NCI-H345 (cell line): ENCODE measurements at places on chromosomes 3 and 15.

- DNase-seq: no peak
These were observed 24.8 kb downstream of the AKAP13 start for GRCh38 chr15:85404918-85405866.

- DNase-seq: no peak
These were observed 72.7 kb downstream of the IL1RAP start for GRCh38 chr3:190586631-190587011.

GRCh38 chr3:176776622-176777175 lies 420.6 kb downstream of the TBL1XR1 start:
- DNase-seq: peak; percentile 64

GRCh38 chr3:193563426-193563825 lies 8.7 kb upstream of the ATP13A4 start:
- no peak for DNase-seq

DNA sequence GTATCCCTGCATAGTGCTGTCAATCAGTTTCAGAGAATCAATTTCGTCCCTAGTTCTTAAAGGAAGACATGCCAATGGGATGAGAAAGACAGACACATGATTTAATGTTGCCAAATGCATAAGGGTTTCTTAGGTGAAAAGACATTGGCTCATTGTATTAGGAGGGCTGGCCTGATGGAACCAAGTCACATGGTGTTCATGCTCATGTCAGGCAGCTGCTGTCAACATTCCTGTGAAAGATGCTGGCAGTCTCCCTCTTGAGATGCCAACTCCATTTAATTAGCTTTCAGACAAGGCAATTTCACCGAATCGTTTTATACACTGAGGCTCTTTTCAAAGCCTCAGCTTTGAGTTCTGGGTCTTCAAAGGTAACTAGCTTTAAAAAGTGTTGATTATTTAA lies 16.1 kb upstream of the IL1RAP start:
- DNase-seq: no peak

GRCh38 chr3:195139876-195140240 lies 131.1 kb downstream of the XXYLT1 start:
- no peak for DNase-seq

DNA sequence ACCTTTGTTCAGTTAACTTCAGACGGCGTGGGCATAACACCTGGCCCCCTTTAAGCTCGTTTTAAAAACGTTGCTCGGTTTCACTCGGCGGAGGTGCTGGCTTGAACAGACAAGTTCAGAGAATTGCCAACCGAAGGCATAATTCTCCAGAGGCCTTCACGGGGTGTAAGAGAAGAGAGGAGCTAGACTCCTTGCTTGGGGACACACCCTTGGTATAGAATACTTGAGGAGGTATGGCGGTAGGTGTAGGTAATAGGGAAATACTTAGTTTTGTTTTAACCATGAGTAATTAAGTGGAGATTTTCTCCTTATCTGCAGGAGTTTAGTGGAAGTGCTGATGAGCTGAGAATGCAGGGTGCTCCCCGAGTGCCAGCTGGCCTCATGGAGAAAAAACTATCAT lies 921 bp downstream of the FBXL2 start:
- peak; percentile 31 for DNase-seq

DNA sequence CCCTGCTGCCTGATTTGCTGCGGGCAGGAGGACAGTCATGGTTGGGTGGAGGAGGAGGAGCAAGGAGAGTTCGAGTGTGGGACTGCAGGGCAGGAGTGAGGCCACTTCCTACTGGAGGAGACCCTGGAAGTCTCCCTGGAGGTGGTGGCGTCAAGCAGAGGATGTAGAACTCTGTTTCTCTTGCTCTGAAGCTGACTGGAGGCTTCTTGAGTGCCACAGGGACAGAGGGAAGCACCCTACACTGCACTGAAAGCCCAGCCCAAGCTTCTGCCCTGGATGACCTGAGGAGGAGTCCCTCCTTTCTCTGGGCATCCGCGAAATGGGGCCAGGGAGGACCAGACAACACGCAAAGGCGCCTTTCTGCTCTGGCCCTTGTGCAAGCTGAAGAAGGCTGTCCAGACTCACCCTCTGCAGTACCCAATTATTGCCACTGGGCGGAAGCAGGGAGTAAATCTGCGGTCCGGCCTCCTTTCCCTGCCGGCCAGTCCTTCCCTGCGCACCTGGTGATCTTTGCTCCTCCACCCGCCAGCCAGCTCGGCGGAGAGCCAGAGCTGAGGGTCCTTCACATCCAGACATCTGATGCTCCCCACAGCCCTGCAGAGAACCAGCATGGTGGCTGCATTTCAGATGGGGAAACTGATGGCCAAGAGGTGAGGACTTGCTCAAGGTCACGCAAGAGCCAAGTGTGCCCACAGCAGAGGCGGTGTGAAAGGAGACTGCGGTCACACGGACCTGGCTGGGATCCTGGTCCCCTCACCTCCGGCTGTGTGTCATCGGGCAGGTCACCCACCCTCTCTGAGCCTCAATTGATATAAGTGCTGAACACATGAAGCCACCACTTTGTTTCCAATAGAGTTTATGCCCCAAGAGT lies 207.1 kb downstream of the TBC1D2B start:
- peak; percentile 34 for DNase-seq

GRCh38 chr3:28726840-28727239 lies 378.2 kb upstream of the AZI2 start:
- DNase-seq: peak; percentile 46

DNA sequence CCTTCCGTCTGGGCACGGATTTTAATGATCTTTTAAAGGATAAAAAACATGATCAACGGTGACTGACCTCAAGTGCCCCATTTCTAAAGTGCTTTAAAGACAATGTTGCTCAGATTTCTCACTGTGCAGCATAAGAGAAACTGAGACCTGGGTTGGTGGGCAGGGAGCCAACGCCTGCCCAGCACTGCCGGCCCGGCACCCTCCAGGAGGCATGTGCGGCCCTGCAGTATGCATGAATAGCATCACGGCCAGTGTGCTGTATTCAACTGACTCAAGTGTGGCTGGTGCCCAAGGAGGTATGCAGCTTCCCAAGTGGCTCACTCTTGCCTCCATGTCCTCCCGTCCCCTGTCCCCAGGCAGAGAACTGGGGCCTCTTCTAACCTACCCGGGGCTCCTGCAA lies 30.3 kb downstream of the SEC61A1 start:
- DNase-seq: no peak

- DNase-seq: no peak
These were observed 364.7 kb downstream of the FHIT start for GRCh38 chr3:60886518-60886917.

DNA sequence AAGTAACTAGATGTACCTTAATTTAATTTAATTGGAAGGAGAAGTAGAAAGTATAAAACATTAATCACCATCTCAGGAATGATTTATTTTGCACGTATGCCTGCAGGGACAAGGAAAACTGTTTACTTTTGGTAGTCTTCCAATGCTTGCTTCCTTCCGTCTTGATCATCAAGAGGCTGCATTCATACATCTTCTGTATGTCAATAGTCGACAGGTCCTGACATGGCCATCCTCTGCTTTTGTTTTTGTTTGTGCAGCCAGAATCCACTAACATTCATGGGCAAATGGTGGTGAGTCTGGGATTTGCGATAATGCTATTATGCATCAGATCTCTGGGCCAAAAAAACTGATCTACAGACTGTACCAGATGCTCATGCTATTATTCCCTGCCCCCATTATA lies 56.6 kb upstream of the ZPLD1 start:
- no peak for DNase-seq

DNA sequence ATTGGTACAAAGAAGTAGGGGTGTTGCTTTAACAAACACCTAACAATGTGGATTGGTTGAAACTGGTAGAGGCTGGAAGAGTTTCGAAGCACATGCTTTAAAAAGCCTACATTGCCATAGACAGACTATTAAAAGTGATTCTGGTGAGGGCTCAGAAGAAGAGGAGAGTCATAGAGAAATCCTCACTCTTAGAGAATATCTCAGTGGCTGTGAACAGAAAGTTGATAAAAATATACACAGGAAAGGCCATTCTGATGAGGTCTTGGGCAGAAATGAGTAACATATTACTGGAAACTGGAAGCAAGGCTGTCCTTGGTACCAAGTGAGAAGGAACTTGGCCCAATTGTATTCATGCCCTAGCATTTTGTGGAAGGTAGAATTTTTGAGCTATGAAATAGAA lies 173.7 kb upstream of the CRBN start:
- DNase-seq: no peak

DNA sequence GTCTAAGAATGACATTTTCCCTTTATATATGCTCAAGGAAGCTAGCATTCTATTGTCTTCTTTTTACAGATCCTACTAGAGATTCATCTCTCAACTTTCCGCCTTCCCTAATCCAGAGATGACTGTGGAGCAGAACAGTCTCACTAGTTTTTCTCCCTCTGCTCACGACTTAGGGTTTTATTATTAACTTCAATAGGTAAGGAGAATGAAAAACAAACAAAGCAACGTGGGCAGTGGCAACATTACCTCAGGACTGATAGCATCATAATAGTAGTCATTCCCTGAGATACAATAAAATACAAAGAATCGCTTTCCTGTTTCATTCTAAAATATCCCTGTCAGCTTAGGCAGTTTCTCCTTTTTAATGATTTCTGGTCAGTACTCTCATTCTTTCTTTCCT lies 154.3 kb upstream of the PLAAT1 start:
- no peak for DNase-seq

DNA sequence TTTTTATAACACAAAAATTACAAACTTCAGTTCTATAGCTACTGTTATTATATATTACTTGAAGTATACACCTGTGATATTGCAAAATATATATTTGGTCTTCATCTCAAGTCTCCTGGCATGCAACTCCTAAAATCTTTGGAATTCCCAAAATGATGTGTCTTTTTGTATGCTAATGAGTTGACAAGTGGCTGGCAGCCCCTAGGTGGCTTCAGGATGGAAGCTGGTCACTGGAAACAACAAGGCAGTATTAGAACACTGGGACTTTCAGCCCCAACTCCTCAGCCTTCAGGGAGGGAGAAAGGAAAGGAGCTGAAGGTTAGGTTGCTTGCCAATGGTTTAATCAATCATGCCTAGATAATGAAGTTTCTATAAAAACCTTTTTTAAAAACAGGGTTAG lies 112.0 kb downstream of the SCAPER start:
- DNase-seq: no peak

DNA sequence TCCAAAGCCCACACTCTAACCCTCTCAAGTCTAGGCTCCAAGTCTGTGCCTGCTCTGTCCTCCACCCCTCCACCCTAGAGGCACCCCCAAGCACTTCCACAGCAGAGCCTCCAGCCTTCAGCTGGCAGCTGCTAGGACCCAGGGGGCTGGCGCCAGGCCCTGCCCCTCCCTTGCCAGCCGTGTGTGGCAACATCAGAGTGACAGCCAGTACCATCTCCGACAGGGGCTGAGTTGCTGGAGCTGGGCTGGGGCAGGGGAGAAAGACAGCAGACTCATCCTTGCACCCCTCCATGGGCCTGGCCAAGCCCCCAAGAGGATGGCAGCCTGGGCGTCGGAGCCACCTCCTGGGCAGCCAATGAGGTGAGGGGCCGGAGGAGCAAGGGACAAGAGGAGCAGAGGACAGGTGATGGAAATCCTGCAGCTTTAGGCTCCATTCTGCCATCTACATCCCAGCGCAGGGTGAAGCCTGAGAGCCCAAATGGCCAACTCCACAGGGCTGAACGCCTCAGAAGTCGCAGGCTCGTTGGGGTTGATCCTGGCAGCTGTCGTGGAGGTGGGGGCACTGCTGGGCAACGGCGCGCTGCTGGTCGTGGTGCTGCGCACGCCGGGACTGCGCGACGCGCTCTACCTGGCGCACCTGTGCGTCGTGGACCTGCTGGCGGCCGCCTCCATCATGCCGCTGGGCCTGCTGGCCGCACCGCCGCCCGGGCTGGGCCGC lies at the start of gene GPR62:
Gene GPR62, plus strand, starts transcription at position 207 of the 718 bp plus-strand sequence. Its CDS starts 272 bp downstream, at position 479.
- no peak for DNase-seq

- no peak for DNase-seq
These were observed 3.5 kb upstream of the CCDC80 start for GRCh38 chr3:112644453-112644852.

DNA sequence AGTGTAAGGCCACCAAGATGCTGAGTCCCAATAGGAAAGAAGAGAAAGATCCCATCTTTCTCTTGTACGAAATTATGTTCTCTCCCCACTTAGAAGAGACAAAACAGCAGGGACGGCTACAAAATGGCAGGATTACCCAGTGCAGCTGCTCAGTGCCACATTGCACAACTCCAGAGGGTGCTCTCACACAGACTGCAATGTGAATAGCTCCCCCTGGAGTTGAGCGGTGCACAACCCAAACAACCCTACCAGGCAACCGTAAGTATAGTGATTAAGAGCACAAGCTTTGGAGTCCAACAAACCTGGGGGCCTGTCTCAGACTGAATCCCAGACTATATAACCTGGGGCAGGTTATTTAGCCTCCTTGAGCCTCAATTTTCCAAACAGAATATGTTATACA lies 3.1 kb upstream of the BHLHE40 start:
- peak; percentile 43 for DNase-seq

GRCh38 chr3:163513149-163513657 lies 1565.1 kb downstream of the SI start:
- DNase-seq: no peak

- no peak for DNase-seq
These were observed 22.0 kb downstream of the RAB27A start for GRCh38 chr15:55267401-55268175.

DNA sequence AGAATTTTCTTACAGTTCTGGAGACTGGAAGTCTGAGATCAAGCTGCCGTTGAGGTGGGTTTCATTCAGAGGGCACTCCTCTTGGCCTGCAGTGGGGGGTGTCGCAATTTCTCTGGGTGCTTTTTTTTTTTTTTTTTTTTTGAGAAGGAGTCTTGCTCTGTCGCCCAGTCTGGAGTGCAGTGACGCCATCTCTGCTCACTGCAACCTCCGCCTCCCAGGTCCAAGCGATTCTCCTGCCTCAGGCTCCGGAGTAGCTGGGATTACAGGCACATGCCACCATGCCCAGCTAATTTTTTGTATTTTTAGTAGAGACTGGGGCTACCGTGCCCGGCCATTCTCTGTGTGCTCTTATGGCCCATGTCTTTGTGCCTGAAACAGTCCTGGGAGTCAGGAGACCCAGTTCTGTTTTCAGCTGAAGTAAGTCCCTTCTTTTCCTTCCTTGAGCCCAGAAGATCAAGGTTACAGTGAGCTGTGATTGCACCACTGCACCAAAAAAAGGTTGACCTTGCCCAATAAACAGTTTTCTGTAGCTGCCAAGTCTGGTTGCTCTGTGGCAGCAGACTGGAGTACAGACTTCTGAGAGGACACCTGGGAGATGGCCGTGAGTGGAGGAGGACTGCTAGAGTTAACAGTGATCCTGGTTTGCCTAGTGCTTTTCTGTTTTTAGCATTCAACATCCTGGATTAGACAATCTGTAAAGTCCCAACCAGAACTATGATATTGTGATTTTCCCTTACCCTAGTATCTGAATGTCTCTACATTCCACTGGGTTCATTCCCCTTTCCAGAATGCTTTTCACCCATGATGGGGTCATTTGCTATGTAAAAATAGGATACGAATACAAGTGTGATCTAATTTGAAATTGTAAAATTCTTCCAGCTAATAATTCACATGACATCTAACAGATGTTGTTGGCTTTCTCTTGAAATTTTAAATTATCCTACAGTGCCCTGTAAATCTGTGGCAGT lies 76.6 kb upstream of the RNF7 start:
- no peak for DNase-seq
